Stimulated activated CD4-positive, alpha-beta T cell treated with anti-CD3 and anti-CD28 coated beads, TNF-alpha, amount 100 ng/mL, for 4 hours (primary cell): ENCODE measurements at places on chromosomes 1 and 21.

DNA sequence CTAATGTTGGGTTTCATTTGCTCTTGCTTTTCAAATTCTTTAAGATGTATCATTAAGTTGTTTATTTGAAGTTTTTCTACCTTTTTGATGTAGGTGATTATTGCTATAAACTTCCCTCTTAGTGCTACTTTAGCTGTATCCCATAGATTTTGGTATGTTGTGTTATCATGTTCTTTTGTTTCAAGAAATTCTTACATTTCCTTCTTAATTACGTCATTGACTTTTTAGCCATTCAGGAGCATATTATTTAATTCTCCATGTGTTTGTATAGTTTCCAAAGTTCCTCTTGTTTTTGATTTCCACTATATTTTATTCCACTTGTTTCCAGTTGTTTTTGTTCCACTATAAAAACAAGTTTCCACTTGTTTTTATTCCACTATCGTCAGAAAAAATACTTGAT lies 15.0 kb downstream of the GPR88 start:
- no peak for DNase-seq

DNA sequence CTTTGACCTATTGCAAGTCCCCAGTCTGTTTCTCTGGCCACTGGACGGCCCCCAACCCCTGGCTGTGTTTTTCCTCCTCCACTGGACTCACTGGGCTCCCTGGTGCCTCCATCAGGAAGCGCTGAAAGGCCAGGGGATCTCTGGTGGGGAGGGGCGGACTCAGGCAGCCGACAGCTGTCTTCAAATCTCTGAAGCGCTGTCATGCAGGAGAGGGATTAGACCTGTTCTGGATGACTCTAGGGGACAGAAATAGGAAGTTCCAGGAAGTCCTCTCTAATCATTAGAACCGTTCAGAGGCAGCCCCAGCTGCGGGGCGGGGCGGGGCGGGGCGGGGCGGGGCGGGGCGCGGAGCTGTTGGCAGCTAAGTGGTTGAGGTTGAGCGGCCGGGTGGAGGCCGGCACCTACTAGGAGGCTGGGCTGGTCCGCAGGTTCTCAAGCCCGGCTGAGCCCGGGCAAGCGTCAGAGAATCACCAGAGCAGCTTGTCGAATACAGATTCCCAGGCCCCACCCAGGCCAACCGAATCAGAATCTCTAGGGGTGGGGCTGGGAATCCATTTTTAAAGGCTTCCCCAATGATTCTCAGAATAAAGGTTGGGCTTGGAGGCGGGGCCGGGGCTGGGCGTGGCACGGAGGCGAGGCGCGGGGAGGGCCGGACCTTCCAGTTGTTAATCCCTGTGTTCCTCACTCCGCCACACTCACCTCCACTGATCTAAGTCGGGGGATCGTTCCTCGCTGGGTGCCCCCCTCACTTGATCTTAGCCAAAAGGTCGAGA lies 11.4 kb upstream of the PHLDA3 start:
- DNase-seq: peak; percentile 36

GRCh38 chr1:200905411-200906052 lies 10.8 kb downstream of the INAVA start:
- DNase-seq: no peak

GRCh38 chr1:247173431-247173830 lies 1.6 kb upstream of the ZNF124 start:
- no peak for DNase-seq

DNA sequence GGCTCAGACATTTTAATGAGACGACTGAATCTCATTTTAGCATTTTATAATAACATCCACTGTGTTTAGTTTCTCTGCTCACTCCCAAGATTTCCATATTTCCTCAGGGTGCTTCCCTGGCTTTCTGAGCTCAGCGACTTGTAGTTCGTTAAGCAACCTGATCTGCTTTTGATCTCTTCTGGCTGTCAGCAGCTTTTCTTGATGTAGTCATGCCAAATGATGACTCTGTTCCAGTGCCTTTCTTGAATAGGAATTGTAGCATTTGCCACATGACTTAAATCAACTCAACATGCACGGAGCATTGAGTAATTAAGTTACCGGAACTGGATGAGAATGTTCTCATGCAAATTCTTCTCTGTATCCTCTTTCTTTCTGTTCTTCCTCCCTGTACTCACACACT lies 246.1 kb downstream of the FMN2 start:
- DNase-seq: no peak

GRCh38 chr1:65596768-65597167 lies 176.3 kb downstream of the LEPR start:
- DNase-seq: no peak
